HEK293T (cell line): ENCODE measurements at places on chromosomes 6 and 20.

- DNase-seq = no peak
Measured at GRCh38 chr6:63904650-63905248, 269.1 kb downstream of the PHF3 start.

- DNase-seq = no peak
Measured at GRCh38 chr6:11229655-11230046, 2.8 kb downstream of the NEDD9 start.

GRCh38 chr6:131825946-131826345, 18.1 kb downstream of the ENPP1 start:
- no peak for DNase-seq

DNA sequence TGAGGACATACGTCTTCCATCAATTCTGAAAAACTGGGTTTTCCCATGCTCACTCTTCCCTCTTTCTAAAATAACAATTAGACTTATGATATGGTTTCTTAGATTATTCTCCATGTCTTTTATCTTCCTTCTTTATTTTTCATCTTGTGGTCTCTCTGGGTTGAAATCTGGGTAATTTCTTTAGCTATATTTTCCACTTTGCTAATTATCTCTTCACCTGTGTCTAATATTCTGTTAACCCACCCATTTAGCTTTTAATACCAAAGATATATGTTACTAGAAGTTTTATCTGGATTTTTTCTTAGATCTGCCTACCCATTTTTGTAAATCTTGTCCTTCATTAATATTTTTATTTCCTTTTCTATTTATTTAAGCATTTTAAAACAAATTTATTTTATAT, 121.8 kb downstream of the TENT5A start:
- DNase-seq = no peak

- no peak for DNase-seq
Measured at GRCh38 chr6:56025795-56026194, 150.4 kb upstream of the BMP5 start.

DNA sequence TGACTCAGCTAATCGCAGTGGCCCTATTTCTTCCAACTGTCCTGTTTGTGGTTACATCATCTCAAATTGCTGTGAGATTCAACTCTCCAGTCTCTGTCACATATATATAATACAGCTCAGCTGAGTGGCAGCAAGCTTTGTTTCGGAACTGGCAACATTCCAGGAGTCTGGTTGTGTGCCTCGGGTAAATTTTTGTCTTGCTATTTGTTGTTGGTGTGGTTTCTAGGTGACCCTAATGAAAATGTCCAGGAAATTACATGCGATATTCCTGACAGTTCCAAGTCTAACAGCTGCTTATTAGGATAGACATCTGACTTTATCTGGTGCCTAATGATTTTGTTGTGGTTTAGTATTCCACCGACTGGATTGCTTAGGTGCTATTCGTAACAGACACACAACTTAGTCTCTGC, 581.8 kb downstream of the CD109 start:
- no peak for DNase-seq

DNA sequence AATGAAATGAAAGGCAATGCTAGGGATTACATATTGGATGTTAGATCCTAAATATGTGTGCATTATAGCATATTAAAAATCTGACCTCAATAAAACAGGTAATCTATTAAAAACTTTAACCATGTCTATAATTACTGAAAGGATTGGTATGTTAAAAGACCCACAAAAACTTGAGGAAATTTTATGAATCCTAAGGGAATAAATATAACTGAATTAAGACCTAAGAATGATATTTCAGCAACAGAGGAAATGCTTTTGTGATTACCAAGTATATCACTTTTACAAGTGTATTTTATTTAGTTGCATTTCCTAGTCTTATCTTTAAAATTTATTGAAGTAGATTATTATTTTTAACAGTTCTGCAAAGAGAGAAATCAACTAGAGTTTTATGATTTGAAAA, 571.5 kb downstream of the HDGFL1 start:
- DNase-seq = no peak

GRCh38 chr20:46578745-46579144, 28.3 kb upstream of the OCSTAMP start:
- DNase-seq = no peak

- no peak for DNase-seq
Measured at GRCh38 chr6:140029551-140029950, 655.1 kb upstream of the CITED2 start.

GRCh38 chr6:109345986-109346385, 36.3 kb downstream of the CD164 start:
- DNase-seq = no peak

DNA sequence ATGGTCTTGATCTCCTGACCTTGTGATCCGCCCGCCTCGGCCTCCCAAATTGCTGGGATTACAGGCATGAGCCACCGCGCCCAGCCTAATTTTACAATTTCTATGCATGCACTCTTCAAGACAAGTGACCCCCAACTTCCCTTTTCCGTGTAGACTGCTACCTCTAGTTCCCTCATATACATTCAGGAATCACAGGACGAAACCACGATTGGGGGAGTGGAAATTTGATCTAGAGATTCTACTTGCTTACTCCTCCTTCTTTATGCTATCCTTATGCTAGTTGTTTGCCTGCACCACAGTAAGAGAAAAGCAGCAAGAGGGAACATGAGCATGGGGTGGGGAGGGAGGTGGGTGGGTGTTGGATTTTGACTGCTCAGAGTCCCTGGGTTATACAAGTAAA, 34.9 kb downstream of the OSTM1 start:
- DNase-seq = no peak

- peak; percentile 72 for DNase-seq
Measured at GRCh38 chr6:28586962-28587745, 61.5 kb downstream of the GPX5 start.

GRCh38 chr6:118815495-118815894, 78.5 kb upstream of the ASF1A start:
- no peak for DNase-seq

- DNase-seq = no peak
Measured at GRCh38 chr6:17102258-17102870, 514 bp downstream of the STMND1 start.

DNA sequence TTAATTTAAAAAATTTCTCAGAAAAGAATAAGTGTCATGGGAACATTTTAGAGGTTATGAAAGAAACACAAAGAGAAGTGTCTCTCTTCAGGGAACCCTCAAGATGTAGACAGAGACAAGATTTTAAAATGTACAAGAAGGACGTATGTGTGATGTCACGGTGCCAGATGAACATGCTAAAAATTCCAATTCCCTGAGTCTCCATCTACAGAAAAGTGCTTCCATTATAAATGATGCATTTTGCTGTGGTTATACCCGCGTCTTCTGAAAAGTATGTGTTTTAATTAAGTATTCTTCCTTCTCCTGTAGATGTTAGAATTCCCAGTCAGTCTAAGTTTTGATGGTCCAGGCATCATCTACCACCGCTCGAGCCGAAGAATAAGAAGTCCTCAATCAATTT, 489.1 kb downstream of the PREX1 start:
- no peak for DNase-seq
